ENCODE measurements at places on chromosomes 12 and 14.

DNA sequence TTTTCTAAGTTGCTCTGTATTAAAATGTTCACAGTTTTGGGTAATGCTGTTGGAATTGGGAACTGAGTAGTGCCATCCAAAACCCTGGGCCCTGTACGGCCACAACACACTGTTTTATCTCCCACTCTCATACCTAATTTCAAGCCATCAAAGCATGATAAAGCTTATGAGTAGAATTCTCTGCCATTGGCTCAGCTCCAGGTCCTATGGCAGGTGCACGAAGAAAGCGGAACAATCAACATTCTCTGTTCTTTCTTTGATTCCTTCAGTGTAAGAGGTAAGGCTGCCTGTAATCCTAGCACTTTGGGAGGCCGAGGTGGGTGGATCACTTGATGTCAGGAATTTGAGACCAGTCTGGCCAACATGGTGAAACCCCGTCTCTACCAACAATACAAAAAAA is 394.9 kb downstream of the CCDC91 start:
- DNase-seq, result no peak

- DNase-seq, result no peak
These were observed 1168.3 kb downstream of the BCL11B start for GRCh38 chr14:98103705-98104104.

DNA sequence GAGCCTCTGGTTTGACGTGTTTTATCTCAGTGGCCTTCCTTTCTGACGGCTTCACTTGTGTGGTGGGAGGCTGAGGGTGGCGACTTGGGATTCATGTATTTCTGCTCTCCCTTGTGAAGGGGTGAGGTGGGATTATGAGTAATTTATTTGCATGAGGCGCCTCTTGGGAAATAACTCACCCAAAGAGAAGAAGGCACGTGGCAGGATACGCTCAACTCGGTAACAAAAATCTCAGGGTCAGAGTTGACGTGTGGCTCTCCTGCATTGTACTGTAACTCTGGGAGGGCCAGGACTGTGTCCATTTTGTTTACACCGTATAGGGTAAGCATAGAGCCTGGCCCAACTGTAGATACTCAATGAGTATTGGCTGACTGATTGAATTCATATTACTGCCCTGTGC is 14.6 kb upstream of the C1S start:
- DNase-seq, result no peak

GRCh38 chr12:6373022-6373787 is 2.2 kb downstream of the SCNN1A start:
- no peak for DNase-seq

DNA sequence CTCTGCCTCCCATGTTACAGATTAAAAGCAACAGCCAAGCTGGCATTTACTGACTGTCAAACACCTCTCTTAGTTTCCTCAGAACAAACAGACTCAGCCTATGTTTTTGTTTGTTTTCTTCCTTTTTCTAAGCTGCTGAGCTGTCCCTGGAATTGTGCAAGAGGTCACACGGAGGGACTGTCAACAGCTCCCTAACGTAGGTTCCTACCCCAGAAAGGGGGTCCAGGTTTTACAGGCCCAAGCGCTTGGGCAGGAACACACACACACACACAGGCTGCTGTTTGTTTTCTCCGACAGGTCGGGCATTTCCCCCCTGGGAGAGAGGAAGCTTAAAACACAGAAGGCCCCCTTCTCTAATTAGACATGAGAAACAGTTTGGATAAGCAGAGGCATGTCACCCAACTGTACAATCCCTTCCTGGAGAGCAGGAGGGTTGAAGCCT is 739.6 kb upstream of the TBX3 start:
- no peak for DNase-seq

- DNase-seq, result no peak
These were observed 44.3 kb downstream of the CCDC92 start for GRCh38 chr12:123928274-123928865.

GRCh38 chr14:26255213-26255612 is 342.6 kb downstream of the NOVA1 start:
- DNase-seq, result no peak

DNA sequence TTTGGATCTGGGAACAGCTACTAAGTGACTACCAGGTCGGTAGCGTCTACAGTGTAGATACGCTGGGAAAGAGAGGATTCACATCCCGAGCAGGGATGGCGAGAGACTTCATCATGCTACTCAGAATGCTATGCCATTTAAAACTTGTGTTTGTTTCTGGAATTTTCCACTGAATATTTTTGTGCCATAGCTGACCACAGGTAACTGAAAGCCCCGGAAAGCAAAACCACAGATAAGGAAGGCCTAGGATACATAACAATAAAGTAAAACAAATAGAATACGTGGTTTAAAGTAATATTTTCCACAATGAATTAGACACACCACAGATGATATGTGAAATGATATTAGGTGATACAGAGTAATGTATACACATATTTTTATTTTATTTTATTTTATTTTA is 7.9 kb upstream of the HCAR1 start:
- no peak for DNase-seq

- peak; percentile 3 for DNase-seq
These were observed 227.7 kb upstream of the NPAS3 start for GRCh38 chr14:32710731-32711680.

- DNase-seq, result no peak
These were observed 264.2 kb upstream of the KITLG start for GRCh38 chr12:88844426-88844825.

GRCh38 chr12:92257261-92257660 is 111.6 kb upstream of the BTG1 start:
- no peak for DNase-seq

DNA sequence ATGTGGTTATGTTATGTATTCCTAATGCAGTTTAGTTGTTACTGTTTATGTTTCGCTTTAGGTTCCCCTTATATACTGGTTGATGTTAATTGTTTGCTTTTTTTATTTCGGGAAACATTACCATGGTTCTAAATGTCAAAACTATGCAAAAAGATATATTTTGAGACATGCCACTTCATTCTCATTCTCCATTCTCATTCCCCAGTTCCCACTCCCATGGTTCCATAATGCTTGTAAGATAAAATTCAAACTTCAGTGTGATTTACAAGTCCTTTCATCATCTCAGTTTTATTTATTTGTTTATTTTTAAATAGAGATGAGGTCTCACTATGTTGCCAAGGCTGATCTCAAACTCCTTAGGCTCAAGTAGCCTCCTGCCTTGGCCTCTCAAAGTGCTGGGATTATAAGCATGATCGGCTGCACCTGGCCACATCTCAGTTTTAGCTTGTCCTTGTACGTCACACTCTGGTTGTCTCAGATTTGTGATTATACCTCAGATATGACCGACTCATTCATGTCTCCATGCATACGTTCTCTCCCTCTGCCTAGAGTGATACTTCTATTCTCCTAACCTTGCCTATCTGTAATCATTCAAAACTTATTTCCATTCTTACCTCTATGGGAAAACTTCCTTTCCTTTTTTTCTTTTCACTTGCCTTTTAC is 407.8 kb upstream of the RGS6 start:
- no peak for DNase-seq

DNA sequence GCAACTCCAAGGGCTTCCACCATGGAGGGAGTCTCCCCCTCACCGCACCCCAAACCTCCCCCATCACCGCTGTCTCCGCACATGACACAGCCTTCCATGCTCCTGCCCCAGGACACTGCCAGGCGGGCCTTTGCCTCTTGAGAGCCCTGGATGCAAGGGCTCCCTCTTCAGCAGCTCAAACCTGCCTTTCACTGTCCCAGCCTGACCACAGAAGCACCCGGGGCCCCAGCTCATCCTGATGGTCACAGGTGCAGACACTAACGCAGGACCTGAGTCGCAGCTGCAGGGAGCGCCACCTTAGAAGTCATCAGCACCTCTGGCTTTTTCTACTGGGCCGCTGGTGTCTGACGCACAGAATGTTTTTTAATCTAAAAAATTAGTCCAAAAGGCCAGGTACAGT is 54.0 kb downstream of the SYNE3 start:
- no peak for DNase-seq

GRCh38 chr12:16389594-16389993 is 42.1 kb downstream of the MGST1 start:
- DNase-seq, result no peak

GRCh38 chr14:64191756-64192155 is 102.4 kb downstream of the ESR2 start:
- no peak for DNase-seq

GRCh38 chr12:53205747-53206419 is 1.2 kb downstream of the ITGB7 start:
- peak; percentile 87 for DNase-seq

GRCh38 chr14:72932893-72933292 is 6.6 kb downstream of the DCAF4 start:
- DNase-seq, result no peak

GRCh38 chr12:113130457-113131135 is 5.0 kb downstream of the RASAL1 start:
- no peak for DNase-seq
